ENCODE measurements at places on chromosomes 2 and 18.

GRCh38 chr18:399631-400135 is 100.8 kb downstream of the COLEC12 start:
- DNase-seq = no peak

DNA sequence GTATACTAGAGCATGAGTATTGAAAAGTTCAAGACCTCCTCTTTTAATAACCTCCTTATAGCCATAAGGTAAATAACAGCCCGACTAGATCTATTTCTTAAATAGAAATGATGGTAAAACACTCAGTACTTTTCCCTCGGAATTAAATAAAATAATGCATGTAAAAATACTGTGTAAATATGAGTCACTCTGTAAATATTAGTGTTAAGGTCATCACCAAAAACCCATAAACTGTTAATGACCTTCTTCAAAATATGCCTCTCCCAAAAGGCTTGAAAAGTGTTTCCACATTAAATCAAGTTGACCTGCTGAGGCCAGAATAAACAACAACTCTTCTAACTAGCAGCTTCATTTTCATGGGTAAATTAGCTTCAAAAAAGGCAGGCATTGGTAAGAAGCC is 25.3 kb upstream of the BZW1 start:
- no peak for DNase-seq

DNA sequence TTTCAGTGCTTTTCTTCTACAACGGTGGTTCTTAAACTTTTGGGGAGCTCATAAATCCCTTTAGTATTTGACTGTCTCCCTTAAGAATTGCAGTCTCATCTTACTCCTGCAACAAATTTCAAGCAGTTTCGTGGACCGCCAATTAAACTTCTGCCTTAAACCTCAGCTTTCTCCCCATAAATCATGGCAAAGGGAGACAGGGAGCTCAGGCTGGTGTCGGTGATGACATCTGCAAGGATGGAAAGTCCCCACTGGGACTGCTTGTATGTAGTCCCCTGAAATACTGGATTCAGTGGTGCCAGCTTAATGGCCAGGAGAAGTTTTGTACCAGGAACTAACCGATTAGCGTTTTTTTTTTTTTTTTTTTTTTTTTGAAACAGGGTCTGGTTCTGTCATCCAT is 148.7 kb upstream of the ITGA6 start:
- no peak for DNase-seq

GRCh38 chr2:145638675-145639074 is 1118.8 kb upstream of the ZEB2 start:
- DNase-seq = no peak

DNA sequence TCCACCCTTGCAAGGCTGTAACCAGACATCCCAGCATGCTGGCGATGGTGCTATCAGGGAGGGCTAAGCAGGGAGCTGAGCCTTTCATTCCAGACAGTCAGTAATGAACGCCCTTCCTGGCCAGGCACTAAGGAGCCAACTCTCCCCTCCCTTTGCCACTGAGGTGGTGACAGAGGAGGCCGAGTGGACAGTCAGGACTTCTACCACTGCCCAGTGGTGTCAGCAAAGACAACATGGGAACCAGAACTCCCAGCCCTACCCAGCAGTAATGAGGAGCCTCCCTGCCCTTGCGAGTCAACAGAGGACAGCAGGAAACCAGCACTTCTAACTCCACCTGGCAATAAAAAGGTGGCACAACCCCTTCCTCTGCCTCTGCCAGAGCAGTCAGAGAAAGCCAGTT is 68.6 kb downstream of the ZAP70 start:
- no peak for DNase-seq

DNA sequence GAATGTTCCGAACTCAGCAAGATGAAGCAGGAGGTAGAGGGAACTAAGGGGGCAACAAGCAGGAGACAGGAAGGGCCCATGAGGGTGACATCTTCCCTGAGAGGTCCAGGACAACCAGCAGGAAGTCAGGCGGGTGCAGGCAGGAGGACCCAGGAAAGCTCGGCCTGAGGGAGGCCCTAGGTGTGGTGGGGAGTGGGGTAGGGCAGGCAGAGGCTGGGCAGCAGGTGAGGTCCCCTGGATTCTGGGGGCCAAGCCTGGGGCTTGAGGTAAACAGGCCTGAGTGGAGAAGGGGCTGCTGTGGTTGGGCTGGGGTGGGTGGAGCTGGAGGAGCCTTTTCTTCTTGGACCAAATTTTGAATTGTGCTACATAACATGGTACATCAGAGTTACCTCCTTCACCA is 4.1 kb upstream of the ALPG start:
- DNase-seq = no peak

DNA sequence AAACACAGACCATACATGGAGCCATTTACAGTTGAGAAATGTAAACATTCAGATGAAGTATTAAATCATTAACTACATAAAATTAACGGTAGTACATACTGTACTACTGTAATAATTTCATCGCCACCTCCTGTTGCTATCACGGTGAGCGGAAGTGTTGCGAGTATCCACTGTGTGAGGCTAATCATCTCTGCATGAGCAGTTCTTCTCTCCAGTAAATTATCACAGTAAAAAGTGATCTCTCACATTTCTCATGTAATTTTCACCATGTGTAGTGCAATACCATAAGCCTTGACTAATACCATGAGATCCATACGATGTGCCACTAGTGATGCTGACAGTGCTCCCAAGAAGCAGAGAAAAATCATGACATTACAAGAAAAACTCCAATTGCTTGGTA is 21.9 kb downstream of the SMAD2 start:
- DNase-seq = no peak

DNA sequence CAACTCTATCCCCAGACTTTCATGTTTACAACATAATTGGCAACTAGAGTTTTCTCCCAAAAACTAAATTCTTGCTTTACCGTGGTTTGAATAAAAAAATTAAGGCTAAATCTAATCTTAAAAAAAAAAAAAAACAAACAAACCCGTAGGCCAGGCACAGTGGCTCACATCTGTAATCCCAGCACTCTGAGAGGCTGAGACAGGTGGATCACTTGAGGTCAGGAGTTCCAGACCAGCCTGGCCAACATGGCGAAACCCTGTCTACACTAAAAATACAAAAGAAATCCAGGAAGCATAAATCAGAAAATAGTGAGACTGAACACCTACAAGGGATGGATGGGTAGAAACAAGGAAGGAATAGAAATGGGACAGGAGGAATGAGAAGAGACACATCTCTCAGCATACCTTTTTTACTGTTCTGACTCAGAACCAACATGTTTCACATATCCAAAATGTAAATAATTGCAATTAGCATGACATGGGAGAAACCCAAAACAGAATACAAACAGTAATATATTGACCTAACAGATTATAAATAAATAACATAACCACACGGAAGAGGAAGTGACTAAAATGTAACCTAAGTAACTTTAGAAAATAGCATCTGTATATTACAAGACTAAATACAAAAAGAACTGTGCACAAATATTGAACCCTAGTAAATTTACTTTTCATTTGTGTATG is 17.5 kb downstream of the MGAT4A start:
- DNase-seq = no peak

DNA sequence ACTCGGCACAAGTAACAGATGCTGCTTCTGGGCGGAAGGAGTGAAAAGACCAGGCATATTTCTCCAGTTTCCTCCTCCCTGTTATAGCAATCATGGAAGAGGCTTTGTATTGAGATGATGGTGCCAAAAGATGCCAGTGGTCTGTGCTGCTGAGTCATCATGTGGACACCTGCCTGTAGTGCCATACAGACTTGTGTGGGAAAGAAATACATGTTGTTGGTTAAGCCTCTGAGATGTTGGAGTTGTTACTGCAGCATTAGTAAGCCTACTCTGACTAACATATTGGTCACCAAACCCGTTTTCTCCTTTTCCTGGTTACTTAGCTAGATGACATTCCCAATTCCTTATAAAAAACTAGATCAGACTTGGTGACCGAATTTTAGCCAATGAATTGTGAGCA is 356.9 kb downstream of the ZNF521 start:
- no peak for DNase-seq

- no peak for DNase-seq
These were observed 690.4 kb upstream of the NRXN1 start for GRCh38 chr2:51722311-51722710.

DNA sequence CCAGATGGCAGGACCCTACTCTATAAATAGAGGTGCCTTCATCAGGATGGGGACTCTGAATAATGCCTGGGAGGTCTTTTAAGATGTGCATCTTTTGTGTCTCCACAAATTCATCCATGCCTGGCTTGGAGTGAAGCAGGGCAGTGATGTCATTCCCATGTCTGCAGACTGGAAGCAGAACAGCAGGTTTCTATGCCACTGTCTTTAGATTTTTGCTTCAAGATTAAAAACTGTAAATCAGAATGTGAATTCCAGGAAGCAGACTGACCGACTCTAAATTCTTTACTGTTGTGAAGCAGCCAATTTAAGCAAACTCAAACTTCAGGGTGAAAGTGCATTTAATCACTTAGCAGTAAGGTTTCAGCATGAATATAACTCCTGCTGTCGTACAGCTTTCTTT is 159.3 kb downstream of the SCG2 start:
- DNase-seq = no peak

- peak; percentile 55 for DNase-seq
These were observed 289.9 kb downstream of the AFF3 start for GRCh38 chr2:99852376-99852934.

DNA sequence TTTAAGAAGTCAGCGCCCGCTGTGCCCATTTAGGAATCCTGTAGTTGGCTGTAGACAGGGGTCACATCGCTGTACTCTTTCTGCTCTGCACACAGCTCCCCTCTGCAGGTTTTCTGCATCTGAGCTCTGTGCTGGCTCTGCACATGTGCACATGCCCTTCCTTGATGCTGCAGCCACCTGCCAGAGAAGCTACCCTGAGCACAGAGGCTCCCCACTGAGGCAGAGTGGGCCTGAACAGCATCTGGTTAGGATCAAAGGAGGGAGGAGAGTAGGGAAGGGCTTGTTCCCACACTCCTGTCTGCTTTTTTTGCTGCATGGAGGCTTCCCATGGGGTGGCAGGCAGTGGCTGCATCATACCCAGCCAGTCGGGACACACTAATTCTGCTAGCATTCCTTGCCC is 238.9 kb downstream of the FHOD3 start:
- no peak for DNase-seq

GRCh38 chr2:203237346-203238238 is 1.2 kb upstream of the CYP20A1 start:
- DNase-seq = no peak

DNA sequence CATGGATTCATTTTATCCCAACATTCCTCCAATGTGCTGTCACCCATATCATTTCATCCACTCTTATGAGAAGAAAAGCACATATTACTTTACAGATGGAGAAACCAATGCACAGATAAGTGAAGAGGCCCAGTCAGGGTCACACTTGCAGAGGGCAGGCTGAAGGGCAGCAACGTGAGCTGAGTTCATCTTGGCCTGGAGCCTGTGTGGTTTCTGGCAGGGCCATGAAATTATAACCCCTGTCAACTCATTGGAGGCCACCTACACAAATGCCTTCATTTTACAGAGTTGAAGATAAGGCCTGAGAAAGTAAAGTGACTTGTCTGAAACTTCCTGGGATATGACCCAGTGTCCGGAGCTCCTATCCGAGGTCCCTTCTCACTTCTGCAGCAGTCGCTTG is 88.4 kb upstream of the NRP2 start:
- no peak for DNase-seq

GRCh38 chr2:171807119-171807518 is 86.9 kb downstream of the SLC25A12 start:
- no peak for DNase-seq

GRCh38 chr2:3656762-3657721 is 958 bp upstream of the ALLC start:
- DNase-seq = no peak

DNA sequence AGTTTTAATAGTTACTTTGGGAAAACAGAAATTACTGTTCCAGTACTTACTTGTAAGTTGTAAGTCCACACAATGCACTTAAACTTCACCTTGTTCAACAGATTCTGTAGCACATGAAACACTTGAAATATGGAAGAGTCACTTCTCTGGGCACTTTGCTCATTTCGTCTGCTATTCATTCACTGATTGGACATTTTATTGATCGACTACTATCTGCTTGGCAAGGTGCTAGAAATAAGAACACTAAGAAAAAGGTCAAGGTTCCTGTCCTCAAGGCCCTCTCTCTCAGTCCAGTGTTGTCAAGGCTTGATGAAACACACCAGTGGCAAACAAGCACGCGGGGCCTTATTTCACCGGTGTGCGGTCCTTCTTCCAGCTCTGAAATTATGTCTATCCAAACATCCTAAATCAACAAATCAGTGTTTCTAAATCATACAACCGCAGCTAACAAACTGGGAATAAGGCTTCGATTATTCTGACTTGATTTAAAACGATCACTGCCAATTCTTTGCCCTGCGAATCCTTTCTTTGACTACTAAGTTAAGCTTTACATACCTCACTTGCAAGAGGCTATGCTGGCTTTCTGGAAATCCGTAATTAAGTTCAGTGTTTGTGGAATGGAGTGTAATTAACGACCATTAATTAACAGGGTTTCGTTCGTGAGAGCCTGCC is 780 bp upstream of the ITGAV start:
- no peak for DNase-seq

GRCh38 chr2:235343869-235344268 is 150.0 kb upstream of the AGAP1 start:
- peak; percentile 64 for DNase-seq

DNA sequence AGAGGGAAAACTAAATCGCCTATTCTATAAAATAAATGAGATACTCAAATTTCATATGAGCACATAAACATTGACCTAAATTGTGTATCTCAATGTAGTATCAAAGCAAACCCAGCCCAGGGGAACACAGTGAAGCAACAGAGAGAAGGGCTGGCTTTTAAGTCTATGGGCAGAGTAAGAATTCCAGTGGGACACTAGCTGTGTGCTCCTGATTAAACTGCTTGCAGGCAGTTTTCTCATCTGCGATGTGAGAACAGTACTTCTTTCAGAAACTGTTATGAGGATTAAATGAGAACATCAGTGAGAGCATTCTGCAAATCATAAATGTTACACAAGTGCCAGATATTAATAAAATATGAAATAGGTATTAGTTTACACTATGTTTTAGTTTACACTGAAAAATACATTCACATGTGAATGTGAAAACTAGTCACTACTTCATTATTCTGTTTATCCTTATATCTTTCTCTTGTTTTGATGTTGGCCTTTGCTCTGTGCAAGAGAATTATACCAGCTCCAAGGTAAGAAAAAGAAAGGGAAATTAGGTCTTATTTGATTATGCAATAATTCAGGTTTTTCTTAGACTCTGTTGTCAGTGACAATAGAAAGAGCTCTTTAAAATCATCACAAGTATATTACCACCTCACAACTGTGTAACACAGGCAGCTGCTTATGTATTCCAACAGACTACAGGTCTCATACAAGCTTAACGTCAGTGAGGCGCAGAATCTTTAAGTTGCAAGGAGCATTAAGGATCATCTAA is 47.5 kb downstream of the GAREM1 start:
- DNase-seq = no peak

GRCh38 chr2:6665093-6666045 is 200.3 kb downstream of the CMPK2 start:
- no peak for DNase-seq

Data from RCC 7860 (cell line).